Psoas muscle (tissue), 8 donors: ENCODE measurements at places on chromosomes 11 and 22. TPM values are rescaled to one million over a fixed set of nuclear protein-coding genes. Genes with fewer than 3 reads are reported as not detected.
A peak's percentile ranks its signal among the peaks of the same experiment; 100 is the strongest.

DNA sequence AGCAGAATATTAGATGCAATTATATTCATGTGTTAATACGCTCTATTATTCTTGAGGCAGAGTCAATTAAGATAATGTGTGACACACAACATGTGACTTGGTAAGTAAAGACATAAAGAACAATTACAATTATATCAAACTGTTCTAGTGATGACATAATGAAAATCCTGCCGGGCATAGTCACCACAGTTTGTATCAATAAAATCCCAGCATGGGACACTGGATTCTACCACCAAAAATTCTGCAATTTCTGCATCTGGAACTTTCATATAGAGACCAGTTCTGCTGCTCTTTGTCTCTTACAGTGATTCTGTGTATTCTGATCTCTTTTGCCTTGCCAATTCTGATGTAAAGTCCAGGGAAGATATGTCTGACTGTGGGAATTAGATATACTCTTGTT is 495.6 kb upstream of the LRRC4C start:
- no peak for DNase-seq

The YAP1 gene
- 124 TPM for total RNA-seq

- peak; percentile 52 for DNase-seq
Observed at GRCh38 chr11:8282631-8283030, 19.0 kb upstream of the LMO1 start.

- no peak for DNase-seq
Observed at GRCh38 chr11:55652560-55652959, 4.4 kb downstream of the OR4S2 start.

GRCh38 chr11:34970033-34970432 is 53.6 kb downstream of the PDHX start:
- no peak for DNase-seq
